ENCODE measurements at places on chromosomes 3 and 15. TPM values are rescaled to one million over a fixed set of nuclear protein-coding genes. Genes with fewer than 3 reads are reported as not detected.

GRCh38 chr3:64685800-64686445 is 1.9 kb downstream of the ADAMTS9 start:
- DNase-seq, result peak; percentile 1

DNA sequence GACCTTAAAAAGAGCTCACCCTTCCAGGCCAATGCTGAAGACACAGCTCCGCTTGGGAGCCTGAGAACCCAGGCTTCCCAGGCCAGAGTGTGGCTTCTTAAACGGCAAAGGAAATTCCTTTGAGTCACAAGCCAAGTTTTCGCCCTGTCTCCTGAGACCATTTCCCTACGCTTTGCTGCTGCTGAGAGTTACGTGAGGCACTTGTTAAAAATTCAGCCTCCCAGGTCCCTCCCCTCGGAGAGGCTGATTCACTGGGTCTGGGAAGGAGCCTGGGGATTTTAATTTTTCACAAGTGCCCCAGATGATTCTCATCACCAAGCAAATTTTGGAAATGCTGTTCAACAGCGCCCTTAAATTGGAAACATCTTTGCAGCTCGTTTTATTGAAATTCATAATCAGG is 25.5 kb downstream of the RLBP1 start:
- DNase-seq, result no peak

DNA sequence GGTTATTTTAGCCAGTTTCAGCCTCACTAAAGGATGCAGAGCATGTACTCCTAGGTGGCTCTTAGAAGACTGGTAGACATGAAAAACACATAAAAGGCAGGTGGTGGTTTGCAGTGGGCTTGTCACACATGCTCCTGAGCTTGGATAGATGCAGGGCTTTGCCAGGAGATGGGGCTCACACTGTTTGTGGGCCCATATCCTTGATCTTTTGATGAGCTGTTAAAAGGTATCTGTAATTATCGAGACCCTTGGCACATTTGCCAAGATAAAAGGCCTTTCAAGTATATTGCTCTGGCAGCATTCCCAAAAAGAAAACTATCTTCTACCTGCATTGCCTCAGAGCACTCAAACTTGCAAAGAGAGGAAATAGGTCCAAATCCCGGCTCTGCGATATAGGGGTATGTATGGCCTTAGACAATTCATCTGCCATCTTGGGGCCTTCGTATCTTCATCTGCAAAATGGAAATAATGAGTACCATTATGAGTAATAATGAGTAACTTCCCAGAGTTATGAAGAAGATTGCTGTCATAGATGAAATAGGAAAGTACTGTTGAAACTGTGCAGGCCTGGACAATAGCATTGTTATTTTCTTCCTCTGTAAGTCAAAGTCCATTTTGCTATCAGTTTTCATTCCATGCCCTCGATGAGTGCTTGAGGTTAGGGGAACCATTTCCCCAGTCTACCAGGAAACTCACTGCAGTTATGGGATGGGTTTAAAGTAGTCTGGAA is 172.7 kb downstream of the SYNPR start:
- no peak for DNase-seq

DNA sequence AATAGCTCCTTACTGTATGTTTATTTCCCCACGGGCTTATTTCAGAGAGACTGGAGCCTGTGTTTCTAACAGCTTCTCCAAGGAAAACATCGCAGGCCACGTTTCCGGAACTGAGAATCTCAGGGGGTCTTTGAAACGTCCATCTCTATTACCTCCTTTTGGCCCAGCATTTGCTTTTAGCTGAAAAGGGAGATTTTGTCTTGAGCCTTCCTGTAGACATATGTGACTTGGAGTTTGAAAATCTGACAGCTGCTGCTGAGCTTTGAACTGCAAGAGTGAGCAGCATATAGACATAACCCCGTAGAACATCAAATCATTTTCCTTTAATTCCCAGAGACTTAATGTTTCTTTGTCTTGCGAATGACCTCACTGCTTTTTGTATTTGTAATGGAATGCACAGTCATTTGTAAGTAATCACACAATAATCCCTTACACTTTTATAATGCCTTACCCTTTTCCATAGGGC is 54.6 kb downstream of the LPP start:
- DNase-seq, result no peak

DNA sequence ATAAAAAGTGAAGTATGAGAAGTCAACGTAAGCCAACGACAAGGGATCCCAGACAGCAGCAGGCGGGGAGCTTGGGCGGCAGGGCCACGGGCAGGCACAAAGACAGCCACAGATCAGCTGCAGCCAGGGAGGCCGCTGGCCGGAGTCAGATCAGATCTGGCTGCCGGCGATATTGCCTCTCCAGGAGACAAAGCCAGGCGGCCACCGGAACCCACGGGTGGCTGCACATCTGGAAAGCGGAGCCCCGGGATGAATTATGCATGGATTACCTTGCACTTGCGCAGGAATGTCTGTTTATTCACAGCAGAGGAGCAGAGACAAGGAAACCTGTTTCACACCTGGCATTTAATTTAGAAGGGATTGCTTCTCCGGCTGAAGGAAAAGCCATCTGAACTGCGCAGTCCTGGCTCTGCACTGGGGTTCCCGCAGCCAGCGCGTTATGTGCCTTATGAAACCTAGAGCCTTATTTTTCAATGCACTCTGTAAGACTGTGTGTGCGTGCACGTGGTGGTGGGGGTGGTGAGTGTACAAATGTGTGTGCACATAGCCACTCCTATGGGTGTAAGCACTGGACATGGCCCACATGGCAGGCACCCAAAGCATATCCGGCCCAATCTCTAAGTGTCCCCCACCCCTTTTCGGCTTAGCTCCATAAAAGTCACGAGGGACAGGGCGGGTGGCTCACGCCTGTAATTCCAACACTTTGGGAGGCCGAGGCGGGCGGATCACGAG is 427.8 kb upstream of the MCTP2 start:
- no peak for DNase-seq

DNA sequence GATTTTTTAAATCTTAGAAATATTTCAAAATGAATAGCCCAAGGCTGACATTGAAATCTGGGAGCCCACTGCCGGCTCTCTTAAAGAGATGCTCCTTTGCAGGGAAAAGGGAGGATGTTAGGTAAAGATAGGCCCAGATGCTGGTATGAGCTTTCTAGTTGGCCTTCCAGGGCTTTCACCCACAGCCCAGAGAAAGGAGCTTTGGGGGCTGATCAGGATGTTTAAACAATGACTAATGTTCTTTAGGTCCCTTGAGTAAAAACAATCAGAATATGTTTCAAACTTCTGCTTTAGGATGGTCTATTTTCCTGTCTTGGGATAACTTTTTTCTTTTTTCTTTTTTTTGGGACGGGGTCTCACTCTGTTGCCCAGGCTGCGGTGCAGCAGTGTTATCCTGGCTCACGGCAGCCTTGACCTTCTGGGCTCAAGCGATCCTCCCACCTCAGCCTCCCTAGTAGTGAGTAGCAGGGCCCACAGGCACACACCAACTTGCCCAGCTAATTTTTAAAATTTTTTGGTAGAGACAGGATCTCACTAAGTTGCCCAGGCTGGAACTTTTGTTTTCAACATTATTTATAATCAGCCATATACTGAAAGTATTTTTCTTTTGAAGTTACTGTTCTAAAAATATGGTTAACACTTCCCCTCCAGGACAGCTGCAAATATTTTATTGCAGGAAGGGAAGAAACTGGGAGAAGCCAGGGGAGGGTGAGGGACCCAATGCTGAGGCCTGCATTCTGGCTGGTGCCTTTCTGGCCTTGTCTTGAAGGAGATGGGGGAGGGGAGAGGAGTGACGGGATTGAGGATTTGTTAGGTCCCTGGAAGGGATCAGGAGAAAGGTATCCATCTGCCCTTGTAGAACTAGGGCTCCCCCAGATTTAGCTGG is 70.1 kb downstream of the TRAK1 start:
- no peak for DNase-seq

DNA sequence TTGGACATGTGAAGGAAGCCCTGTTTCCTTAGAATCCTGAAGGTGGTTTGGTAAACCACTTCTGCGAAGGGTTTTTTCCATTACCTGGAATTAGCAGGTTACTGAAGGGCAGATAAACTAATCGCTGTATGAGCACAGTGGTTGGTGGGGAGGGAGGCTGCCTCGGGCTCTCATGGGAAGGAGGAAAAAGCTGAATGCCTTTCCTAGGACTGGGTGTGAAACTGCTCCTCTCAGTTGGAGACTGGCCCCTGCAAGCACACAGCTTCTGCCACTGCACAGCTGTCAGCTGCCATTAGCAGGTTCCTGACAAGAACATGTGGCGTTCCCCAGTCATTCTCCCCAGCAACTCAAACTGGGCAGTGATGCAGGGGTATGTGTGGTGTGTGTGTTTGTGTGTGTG is 376.3 kb downstream of the GAP43 start:
- no peak for DNase-seq

- no peak for DNase-seq
These were observed 1.1 kb upstream of the PLSCR2 start for GRCh38 chr3:146470425-146470990.

DNA sequence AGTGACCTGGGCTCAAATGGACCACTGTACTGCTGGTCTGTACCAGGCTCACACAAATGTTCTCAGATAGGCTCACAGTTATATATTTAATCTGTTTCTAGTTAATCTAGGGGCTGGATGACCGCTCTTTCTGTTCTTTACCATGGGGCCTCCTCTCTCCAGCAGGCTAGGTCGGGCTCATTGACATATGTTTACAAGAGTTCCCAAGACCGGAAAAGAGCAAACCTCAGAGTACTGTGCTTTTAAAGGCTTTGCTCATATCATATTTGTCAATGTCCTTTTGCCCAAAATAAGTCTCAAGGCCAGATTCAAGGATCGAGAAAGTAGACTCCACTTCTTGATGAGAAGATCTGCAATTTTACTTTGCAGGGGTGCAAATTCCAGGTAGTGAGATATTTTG is 348.0 kb upstream of the EPHA6 start:
- no peak for DNase-seq

DNA sequence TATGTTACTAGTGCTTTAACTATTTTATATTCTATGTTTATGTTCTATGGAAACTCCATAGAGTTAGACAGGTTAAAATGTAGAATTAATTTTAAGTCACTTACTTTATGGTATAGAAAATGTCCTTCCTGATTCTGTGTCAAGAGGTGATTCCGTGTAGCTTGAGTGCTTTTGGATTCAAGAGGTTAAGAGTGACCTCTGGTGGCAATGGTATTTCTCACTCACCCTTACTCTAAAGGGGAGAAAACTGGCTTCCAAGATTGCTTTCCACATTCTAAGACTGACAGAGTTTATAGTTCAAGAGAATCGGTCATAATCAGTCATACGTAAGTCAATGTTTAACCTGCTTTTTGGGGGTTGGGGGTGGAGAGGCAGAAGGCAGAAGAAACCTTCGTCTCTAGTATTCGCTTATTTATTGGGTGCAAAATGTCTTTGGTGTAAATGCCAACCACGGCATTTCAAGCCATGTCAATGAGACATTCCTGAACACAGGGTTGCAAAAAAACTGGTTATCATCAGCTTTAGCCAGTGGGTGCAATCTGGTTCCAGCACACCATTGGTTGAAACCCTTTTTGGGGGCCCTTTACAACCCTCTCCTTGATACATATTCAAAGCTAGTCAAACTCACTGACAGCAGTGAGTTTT is 92.0 kb upstream of the VGLL3 start:
- no peak for DNase-seq

GRCh38 chr3:95189348-95189747 is 1126.5 kb downstream of the NSUN3 start:
- no peak for DNase-seq

DNA sequence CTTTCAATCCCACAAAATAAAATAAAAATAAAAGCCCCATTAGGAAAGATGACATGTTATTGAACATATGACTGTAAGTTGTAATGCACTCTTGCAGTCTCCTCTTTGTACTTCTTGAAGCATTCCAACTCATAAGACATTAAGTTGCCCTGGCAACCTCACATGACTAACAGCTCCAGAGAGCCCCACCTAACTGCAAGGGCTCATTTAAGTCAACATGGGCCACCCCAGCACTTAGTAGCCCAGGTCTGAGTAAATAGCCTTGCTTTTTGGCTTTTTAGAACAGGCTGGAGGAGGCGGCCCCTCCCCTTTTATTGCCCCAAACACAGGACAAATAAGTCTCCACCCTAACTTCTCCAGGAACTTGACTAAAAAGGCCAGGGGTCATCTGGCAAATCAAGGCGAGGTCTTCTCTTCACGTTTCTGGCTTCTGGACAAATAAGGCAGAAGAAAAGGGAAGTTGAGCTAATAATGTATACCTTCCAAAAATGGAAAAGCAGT is 135.1 kb downstream of the TMCO5A start:
- DNase-seq, result no peak

- DNase-seq, result no peak
These were observed 31.8 kb downstream of the SLC7A14 start for GRCh38 chr3:170553788-170554757.

DAZL gene
- total RNA-seq, result not detected

NPAP1 gene
- not detected for total RNA-seq

GOLGA6L4 gene
- 0.66 TPM for total RNA-seq

ZBTB47 gene
- total RNA-seq, result 0.87 TPM
